ENCODE measurements at places on chromosomes 1 and 21. TPM values are rescaled to one million over a fixed set of nuclear protein-coding genes. Genes with fewer than 3 reads are reported as not detected.
A peak's percentile ranks its signal among the peaks of the same experiment; 100 is the strongest.

The TBX19 gene
- 3.1 TPM for total RNA-seq

DNA sequence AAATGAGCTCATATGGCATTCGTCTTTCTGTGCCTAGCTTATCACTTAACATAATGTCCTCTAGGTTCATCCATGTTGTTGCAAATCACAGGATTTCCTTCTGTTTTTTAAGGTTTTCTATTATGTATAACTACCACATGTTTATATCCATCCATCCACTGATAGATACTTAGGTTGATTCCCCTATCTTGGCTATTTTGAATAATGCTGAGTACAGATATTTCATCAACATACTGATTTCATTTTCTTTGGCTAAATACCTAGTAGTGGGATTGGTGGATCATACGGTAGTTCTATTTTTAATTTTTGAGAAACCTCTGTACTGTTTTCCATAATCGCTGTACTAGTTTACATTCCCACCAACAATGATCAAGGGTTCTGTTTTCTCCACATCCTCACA lies 45.0 kb downstream of the GORAB start:
- H3K4me3 ChIP-seq: no peak overlapping the region
- no peaks in the 10 kb centered on the region for H3K36me3 ChIP-seq
- H3K27ac ChIP-seq: no peak overlapping the region
- no peaks in the 10 kb centered on the region for H3K4me1 ChIP-seq
- H3K27me3 ChIP-seq: no peaks in the 10 kb centered on the region

DNA sequence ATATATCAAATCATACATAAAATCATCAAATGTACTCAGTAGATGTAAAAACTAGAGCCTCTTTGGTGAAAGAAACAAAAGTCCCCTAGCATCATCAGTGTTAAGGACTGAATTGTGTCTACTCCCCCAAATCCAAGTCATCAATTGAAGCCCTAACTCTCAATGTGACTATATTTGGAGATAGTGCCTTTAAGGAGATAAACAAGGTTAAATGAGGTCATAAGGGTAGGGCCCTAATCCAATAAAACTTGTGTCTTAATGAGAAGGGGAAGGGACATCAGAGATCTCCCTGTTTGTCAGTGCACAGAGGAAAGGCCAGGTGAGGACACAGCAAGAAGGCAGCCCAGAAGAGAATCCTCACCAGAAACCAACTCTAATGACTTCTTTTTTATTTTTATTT lies 33.5 kb downstream of the USP24 start:
- H3K4me3 ChIP-seq: no peak overlapping the region
- no peaks in the 10 kb centered on the region for H3K36me3 ChIP-seq
- no peak for DNase-seq
- H3K27ac ChIP-seq: no peak overlapping the region

GRCh38 chr1:42941640-42942330 lies 16.9 kb downstream of the SLC2A1 start:
- no peaks in the 10 kb centered on the region for H3K36me3 ChIP-seq
- H3K27me3 ChIP-seq: no peaks in the 10 kb centered on the region
- no peak overlapping the region for H3K4me3 ChIP-seq
- peak; percentile 84 for DNase-seq

The SIK1 gene
- total RNA-seq: 30.1 TPM

GRCh38 chr1:14309984-14310383 lies 288.5 kb upstream of the KAZN start:
- no peak overlapping the region for H3K4me3 ChIP-seq
- no peaks in the 10 kb centered on the region for H3K4me1 ChIP-seq
- no peak overlapping the region for H3K27ac ChIP-seq
- no peaks in the 10 kb centered on the region for H3K27me3 ChIP-seq
- H3K36me3 ChIP-seq: no peaks in the 10 kb centered on the region

- no peaks in the 10 kb centered on the region for H3K27me3 ChIP-seq
- no peak for DNase-seq
Observed at GRCh38 chr21:31184459-31184858, 146.2 kb upstream of the KRTAP19-8 start.

- H3K4me1 ChIP-seq: peaks cover 51% of the 10 kb centered on the region
- H3K27ac ChIP-seq: peak overlapping the region; percentile 22
- H3K36me3 ChIP-seq: peaks cover 40% of the 10 kb centered on the region
- H3K4me3 ChIP-seq: no peak overlapping the region
- DNase-seq: peak; percentile 68
- H3K27me3 ChIP-seq: no peaks in the 10 kb centered on the region
Observed at GRCh38 chr1:109499661-109500536, 6.0 kb downstream of the CYB561D1 start.

DNA sequence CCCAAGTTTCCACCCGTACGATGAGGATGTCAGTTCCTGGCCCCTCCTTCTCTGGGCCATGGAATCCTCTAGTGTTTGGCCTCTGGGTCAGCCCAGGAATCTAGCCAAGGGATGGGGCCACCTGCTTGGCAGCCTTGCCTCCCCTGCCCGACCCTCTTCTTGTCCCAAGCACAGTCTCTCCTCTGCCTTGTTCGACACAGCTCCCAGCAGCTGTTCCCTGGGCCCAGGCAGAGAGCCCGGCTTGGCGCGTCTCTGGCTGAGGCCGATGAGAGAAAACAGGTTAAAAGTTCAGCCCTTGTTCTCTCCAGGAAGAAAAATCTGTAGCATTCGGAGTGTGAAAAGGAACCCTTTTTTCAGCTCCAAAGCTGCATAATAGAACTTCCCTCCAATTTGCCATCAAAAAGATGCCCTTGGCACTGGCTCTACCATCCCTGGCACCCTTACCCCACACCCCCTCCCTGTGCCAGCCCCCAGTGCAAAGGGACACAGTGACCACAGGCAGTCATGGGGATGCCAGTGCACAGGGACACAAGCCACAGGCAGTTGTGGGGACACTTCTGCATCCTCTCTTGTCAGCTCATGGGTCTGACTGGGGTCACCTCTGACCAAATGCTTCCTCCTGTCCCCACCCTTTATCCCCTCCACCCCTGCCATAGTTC lies 68.4 kb downstream of the EPHB2 start:
- no peak overlapping the region for H3K4me3 ChIP-seq
- no peak overlapping the region for H3K27ac ChIP-seq
- DNase-seq: no peak
- no peaks in the 10 kb centered on the region for H3K4me1 ChIP-seq
- peaks cover 6% of the 10 kb centered on the region for H3K27me3 ChIP-seq
- H3K36me3 ChIP-seq: no peaks in the 10 kb centered on the region

The FAM229A gene
- total RNA-seq: 9.7 TPM

GRCh38 chr1:94463765-94464330 lies 45.7 kb downstream of the ABCD3 start:
- H3K4me1 ChIP-seq: peaks cover 18% of the 10 kb centered on the region
- H3K36me3 ChIP-seq: peaks cover 32% of the 10 kb centered on the region
- DNase-seq: no peak
- no peaks in the 10 kb centered on the region for H3K27me3 ChIP-seq
- H3K27ac ChIP-seq: no peak overlapping the region
- H3K4me3 ChIP-seq: no peak overlapping the region

The FCGR3B gene
- 50.1 TPM for total RNA-seq

DNA sequence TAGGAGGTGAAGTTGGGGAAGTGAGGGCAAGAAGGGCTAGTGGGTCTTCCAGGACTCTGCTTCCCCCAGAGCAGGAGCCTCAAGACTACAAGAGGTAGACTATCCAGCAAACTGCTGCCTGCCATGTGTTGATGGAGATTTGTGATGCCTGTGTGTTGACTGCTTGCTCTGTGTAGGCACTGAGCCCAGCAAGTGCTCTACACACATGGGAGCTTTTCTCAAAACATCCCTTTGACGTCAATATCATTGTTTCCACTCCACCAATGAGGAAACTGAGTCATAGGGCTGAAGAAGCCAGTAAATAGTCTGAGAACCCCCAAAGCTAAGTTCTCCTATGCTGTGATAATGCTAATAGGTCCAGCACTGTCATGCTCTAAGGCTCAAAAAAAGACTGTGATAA lies 207.2 kb upstream of the NFIA start:
- H3K36me3 ChIP-seq: no peaks in the 10 kb centered on the region
- H3K4me3 ChIP-seq: no peak overlapping the region
- no peaks in the 10 kb centered on the region for H3K4me1 ChIP-seq
- no peak for DNase-seq
- H3K27me3 ChIP-seq: no peaks in the 10 kb centered on the region
- no peak overlapping the region for H3K27ac ChIP-seq

DNA sequence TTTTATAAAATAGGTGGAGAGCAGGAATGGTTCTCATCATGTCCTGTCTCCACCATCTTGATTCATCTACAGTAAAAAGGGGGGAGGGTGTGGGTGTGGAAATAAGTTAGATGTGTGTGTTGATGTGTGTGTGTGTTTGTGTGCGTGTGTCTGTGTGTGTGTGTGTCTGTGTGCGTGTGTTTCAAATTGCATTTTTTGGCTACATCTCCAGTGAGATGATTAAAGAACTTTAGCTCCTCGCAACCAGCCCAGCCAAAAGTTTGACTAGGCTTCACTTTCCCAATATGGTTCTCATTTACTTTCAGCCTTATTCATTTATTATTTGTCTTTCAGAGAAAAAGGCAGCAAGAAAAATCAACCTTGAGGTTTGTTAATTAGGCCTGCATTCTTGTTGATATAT lies 14.7 kb upstream of the HAO2 start:
- DNase-seq: no peak
- H3K4me1 ChIP-seq: no peaks in the 10 kb centered on the region
- no peaks in the 10 kb centered on the region for H3K36me3 ChIP-seq
- no peak overlapping the region for H3K4me3 ChIP-seq

Data from lower lobe of right lung (tissue), 2 donors.